ENCODE measurements at places on chromosomes 12 and 14. TPM values are rescaled to one million over a fixed set of nuclear protein-coding genes. Genes with fewer than 3 reads are reported as not detected.

Gene XRCC3
- total RNA-seq = 9.9 TPM

- DNase-seq = no peak
- H3K27me3 ChIP-seq = peaks cover 14% of the 10 kb centered on the region
Measured at GRCh38 chr12:1812650-1813302, 7.6 kb upstream of the LRTM2 start.

DNA sequence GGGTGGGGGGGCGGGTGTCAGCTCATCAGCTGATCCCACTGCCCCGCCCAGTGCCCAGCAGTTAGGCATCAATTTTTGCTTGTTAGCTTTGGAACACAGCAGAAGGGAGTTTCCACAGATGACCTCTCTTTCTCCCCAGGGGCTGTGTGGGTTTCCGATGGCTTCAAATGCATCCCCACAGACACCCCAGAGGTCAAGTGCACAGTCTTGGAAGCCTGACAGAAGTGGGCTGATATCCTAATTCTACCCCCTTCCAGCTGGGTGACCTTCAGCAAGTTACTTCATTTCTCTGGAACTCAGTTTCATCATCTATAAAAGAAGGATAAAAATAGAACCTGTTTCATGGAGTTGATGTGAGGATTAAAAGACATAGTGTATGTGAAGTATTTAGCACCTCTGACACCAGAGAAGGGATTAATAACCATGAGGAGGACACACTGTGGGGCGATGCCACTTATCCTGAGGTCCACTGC lies 22.0 kb downstream of the TTC9 start:
- H3K36me3 ChIP-seq = no peaks in the 10 kb centered on the region
- H3K4me3 ChIP-seq = no peak overlapping the region
- H3K27me3 ChIP-seq = no peaks in the 10 kb centered on the region
- peak overlapping the region; percentile 41 for H3K27ac ChIP-seq
- H3K4me1 ChIP-seq = peaks cover 32% of the 10 kb centered on the region

DNA sequence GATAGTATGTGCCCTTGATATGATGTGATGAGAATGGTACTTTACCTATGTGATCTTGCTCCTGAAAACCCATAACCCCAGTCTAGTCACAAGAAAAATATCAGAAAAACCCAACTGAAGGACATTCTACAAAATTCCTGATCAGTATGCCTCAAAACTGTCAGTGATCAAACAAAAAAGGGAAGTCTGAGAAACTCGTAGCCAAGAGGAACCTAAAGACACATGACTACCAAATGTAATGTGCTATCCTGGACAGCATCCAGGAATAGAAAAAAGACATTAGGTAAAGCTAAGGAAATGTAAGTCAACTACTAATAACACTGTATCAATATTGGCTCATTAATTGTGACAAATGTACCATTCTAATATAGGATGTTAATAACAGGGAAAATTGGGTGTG lies 4.1 kb upstream of the WIF1 start:
- DNase-seq = no peak
- peaks cover 39% of the 10 kb centered on the region for H3K27me3 ChIP-seq
- H3K4me3 ChIP-seq = no peak overlapping the region
- peaks cover 4% of the 10 kb centered on the region for H3K4me1 ChIP-seq
- no peaks in the 10 kb centered on the region for H3K36me3 ChIP-seq
- no peak overlapping the region for H3K27ac ChIP-seq

Measured in chondrocyte (in vitro differentiated cells).